Spinal cord (tissue), 10 donors: ENCODE measurements at places on chromosomes 5 and 9.

DNA sequence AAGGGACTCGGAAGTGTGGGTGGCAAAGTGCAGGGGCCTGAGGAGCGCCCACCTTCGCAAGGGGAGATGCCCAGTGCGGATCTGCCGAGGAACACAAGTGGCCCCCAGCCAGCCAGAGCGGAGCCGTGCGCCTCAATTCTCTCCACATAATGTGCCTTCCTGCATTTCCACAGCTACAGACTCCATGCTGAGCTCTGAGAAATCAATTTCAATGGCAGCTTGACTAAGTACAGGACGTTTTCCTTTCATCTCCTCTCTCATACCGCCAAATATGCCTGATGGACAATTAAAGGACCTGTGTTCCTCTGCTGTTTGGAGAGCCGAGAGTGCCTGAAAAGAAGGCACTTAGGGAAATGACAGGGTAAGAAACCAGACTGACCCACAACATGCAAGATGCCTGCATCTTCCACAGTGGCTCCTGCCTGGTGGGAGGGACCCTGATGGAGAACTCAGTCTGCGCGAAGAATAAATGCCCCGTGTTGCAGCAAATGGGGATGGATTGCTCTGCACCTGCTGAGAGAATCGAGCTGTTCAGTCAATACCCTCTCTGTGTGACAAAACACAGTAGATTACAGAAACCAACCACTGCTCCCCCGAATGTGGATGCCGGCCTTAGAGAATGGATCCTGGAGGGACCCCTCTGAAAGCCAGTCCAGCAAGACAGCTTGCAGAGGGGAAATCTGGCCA, 38.6 kb upstream of the OLFM1 start:
- DNase-seq: no peak

DNA sequence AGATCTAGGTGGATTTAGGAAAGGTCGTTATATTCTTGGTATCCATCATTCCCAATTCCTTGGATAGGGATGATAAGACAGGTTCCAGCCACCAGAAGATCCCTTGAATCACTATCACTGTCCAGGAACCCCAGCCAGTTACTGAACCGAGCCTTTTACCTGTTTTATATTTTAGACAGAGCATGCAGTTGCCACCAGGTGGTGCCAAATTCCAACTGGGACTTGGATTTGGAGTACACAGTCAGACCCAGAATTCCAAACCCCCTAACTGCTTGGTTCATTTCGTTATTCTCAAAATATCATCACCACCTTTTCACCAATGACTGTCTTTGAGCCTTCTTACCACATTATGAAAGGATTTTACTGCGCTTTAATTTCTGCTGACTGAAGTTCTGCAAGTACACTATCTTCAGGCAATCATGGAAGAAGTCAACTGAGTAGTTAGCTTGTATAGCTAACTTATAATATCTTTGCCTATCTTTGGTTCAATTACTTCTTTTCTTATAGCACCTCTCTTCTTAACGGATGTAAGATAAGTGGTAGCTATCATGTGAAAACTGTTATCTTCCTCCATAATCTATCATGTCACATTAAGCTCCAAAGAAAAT, 191.8 kb downstream of the PRR16 start:
- no peak for DNase-seq

GRCh38 chr5:116487045-116487444, 87.6 kb downstream of the SEMA6A start:
- DNase-seq: no peak

- DNase-seq: no peak
Observed at GRCh38 chr5:36162810-36163486, 11.0 kb downstream of the SKP2 start.

DNA sequence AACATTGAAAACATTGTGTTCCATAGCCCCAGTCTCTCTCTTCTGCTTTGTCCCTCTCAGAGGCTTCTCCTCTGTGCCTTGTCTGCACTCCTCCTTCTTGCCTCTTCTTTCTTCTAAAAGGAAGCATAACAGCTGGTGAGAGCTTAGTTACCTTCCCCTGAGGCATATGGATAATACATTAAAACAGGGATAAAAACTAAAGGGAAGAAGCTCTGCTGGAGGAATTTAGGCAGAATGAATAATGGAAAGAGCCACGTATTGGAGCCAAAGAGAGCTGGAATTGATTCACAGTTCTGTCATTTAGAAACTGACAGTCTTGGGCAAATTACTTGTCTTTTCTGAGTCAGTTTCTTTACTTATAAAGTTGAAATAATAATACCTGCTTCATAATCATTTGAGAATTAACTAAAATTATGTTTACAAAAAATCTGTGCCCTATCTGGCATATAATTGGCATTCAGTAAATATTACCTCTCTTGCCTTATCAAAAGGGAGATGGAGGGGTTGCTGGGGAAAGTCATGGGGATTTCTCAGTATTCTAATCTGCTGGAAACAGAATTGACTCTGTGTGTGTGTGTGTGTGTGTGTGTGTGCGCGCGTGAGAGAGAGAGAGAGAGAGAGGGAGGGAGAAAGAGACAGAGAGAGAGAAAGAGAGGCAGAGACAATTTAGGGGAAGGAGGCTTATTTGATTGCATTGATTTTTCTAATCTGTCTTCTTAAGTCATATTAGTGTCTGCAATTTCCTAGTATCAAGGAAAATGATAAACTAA, 20.2 kb downstream of the ZNF474 start:
- no peak for DNase-seq

DNA sequence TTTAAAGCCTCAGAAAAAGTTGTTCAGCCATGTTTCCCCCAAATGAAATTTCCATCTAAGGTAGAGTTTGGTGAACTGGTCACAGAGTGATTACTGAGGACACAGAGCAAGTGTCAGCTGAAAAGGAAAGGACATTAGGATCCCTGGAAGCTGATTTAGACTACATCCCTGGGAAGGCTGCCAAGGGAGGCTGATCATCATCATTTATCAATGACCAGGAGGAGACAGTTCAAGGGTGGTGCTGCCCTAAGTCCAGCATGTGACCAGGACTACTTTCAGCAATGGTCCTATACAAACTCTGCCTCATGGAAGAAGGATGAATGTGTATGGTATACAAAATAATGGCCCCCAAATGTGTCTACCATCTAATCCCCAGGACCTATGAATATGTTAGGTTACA, 120.6 kb downstream of the PIK3R1 start:
- DNase-seq: no peak

DNA sequence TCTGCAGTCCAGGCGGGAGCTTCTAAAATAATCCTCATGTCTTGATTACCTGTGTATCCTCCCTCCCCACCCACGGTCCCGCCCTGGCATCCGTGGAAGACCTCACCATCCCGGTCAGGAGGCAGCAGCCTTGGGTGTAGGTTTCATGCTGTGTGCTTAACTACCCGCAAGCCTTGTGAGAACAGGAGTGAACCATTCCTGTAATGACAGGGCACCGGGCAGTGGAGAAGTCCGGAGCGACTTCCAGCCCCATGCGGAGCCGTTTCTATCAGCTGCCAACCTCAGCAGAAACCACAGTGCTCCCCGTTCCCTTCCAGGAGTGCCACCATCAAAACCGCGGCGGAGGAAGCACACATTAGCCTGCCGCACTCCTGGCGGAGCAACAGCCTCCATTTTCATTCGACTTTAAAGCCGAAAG, 123.5 kb upstream of the LMX1B start:
- no peak for DNase-seq

DNA sequence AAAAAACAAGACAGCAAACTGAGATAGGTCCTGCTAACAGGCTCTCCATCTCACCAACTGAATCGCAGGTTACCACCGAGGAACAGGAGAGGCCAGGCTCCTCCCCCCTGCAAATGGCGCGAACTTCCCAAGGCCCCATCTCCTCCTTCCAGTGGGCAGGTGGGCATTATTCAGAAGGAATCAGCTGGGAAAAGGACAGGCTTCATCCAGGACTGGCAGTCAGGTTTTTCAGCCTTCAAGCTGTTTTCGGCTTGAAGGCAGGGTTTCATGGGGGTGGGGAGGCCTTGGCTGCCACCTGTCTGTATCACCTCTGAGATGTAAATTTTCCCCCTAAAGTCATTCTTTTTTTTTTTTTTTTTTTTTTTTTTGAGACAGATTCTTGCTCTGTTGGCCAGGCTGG, 79.4 kb downstream of the SFXN1 start:
- DNase-seq: no peak

- DNase-seq: no peak
Observed at GRCh38 chr9:112380102-112380824, at the start of gene HSDL2. HSDL2 (plus strand) TSS chr9:112380108; CDS start chr9:112380164, 56 bp downstream.

DNA sequence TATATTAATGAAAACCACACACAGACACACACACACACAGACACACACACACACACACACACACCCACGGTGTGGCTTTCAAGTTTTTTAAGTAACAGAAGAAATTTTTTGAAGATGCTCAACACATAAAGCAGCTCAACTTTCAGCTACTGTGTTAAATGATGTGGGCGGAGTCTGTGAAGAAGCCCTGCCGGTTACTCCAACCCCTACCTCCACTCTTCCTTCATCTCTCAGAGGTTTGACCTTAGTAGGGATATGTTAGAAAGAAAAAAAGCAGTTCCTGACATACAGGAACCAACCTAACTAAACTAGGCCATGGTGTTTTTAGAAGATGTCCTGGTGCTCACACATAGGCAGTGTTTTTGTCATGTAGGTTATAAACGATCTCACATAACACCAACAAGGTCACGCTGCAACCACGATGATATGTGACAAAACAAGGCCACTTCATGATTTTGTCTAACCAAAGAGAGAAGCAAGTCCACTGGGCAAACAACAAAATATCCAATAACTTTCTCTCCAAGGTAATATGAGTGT, 112.8 kb downstream of the EMB start:
- DNase-seq: no peak

GRCh38 chr5:50575740-50576139, 90.7 kb upstream of the PARP8 start:
- DNase-seq: no peak

- no peak for DNase-seq
Observed at GRCh38 chr9:389758-390157, 175.1 kb downstream of the DOCK8 start.

GRCh38 chr5:135434591-135435466, 12.3 kb downstream of the DCANP1 start:
- no peak for DNase-seq

DNA sequence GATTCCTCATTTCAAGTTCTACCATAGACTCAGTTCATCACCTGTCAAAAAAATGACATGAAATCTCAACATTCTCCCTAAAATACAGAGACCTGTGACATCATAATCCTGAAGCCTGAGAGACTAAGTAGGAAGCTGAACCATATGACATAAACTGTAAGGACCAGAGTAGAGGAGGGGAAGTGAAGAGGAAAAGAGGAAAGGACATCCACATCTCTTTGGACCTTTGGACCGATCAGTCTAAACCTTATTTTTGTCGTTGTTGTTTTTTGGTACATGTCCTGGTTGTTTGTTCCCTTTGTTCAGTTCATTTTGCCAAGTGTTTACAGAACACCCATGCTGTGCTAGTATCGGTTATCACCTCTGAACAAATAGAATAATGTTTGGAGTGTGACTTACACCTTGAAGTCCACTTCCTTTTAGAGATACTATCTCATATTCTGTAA, 41.9 kb downstream of the LURAP1L start:
- no peak for DNase-seq

- no peak for DNase-seq
Observed at GRCh38 chr5:164302533-164303235, 797.3 kb downstream of the MAT2B start.

GRCh38 chr5:109410389-109411148, 795 bp upstream of the PJA2 start:
- peak; percentile 43 for DNase-seq

DNA sequence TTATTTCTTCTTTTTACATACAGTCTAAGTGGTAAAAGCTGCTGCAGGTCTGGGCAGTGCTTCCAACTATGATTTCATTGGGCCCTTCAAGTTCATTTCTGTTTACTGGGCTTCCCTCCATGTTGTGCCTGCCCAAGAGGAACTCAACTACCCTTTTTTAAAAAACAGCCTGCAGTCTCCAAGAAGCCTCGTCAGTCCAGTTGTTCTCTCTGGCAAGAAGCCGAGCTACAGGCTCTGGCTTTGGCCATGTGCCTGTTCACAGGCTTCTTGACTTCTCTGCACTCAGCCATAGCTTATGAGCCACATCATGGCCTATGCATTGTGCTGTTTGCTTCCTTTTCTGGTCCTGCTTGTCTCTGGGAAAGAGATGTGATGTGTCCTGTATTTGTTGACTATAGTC, 119.7 kb upstream of the PJA2 start:
- peak; percentile 14 for DNase-seq

GRCh38 chr5:127419683-127420257, 97.7 kb upstream of the PRRC1 start:
- no peak for DNase-seq

DNA sequence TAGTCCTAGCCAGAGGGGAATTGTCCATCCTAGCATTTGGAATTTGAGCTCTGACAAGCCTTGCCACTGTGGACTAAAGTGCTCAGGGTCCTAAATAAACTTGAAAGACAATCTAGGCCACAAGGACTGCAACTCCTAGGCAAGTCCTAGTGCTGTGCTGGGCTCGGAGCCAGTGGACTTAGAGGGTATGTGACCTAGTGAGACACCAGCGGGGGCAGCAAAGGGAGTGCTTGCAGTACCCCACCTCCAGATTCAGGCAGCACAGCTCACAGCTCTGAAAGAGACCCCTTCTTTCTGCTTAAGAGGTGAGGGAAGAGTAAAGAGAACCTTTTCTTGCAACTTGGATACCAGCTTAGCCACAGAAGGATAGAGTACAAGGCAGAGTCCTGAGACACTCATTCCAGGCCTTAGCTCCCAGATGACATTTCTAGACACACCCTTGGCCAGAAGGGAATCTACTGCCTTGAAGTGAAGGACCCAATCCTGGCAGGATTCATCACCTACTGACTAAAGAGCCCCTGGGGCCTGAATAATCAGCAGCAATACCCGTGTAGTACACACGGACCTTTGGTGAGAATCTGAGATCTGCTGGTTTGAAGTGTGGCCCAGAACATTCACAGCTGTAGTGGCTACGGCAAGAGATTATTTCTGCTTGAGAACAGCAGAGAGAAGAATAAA, 164.6 kb downstream of the CCDC171 start:
- no peak for DNase-seq

GRCh38 chr5:38978036-38978435, 96.2 kb downstream of the RICTOR start:
- DNase-seq: no peak

- no peak for DNase-seq
Observed at GRCh38 chr9:119005162-119005561, 364.1 kb downstream of the BRINP1 start.

- no peak for DNase-seq
Observed at GRCh38 chr5:54234304-54234933, 76.0 kb downstream of the ARL15 start.

DNA sequence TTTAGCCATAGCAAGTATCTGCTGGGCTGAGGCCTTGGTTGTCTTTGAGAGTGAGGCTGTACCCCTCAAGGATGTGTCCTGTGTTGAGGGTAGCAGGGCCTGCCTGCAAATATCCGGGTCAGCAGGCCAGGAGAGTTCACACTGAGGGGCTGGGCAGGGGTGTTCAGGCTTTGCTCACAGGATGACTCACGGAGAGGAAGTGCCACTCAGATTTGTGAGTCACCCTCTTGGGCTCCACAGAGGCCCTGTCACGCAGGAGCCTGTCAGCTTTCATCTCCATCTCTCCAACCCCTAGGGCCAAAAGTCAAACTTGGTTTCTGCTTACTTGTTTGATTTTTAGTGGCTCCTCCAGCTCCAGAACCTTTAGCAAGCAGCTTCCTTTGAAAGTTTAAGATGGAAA, 211.5 kb downstream of the SEC61B start:
- no peak for DNase-seq

GRCh38 chr5:160466889-160467554, 45.4 kb downstream of the PTTG1 start:
- no peak for DNase-seq
